ENCODE measurements at places on chromosomes 13 and 19. TPM values are rescaled to one million over a fixed set of nuclear protein-coding genes. Genes with fewer than 3 reads are reported as not detected.

Gene CAPN12
- total RNA-seq = not detected

GRCh38 chr13:21232599-21232998 lies 56.1 kb downstream of the MRPL57 start:
- DNase-seq = no peak

DNA sequence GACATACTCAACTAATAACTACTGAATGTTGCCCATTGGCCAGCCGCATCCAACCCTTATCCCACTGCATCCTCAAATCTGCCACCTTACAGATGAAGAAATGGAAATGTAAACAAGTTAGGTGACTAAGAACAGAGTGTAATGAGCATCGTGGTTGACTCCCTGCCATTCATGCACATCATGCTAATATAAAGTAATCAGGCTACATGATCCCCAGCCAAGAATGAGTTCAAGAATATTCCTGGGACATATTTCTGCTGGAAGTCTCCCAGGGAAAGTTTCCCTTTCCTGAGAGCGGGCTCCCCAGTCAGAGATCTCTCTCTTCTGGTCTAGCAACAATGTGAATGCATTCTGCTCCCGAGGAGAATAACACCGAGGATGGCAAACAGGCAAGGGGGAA lies 55.9 kb upstream of the SERP2 start:
- DNase-seq = no peak

DNA sequence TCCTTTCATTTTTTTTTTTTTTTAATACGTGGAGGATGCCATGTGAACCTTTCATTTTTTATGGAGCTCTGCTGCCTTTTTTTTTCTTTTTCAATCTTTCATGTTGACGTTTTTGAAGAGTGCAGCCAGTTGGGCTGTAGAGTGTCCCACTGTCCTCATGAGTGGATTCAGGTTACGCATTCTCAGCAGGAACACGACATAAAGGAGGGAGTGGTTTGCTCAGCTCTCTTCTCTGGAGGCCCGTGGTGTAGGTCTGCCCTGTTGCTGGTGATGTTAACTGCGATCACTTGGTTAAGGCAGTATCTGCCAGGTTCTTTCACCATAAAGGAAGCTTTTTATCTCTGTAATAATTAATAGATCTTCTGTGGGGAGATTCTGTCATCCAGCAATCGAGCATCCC lies 26.7 kb upstream of the CACNG8 start:
- no peak for DNase-seq

Gene USHBP1
- total RNA-seq = 0.57 TPM

DNA sequence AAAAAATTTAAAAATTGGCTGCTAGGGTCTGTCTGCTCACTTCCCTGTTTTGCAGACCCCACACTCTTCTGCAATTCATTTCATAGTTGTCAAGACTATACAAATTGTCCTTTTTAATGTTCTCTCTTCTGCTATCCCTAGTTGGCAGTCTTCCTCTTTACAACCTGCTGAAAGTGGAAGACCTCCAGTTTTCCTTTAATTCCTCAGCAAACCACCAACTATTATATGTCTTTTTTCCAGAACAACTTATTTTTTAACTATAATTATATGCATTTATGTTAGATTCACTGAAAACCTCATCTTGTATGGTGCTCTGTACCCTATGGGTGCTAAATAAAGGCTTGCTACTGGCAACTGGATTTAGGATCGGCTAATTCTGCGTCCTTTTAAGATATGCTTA lies 1.1 kb upstream of the PHF11 start:
- DNase-seq = no peak

Gene ZNF177
- total RNA-seq = 8.0 TPM

DNA sequence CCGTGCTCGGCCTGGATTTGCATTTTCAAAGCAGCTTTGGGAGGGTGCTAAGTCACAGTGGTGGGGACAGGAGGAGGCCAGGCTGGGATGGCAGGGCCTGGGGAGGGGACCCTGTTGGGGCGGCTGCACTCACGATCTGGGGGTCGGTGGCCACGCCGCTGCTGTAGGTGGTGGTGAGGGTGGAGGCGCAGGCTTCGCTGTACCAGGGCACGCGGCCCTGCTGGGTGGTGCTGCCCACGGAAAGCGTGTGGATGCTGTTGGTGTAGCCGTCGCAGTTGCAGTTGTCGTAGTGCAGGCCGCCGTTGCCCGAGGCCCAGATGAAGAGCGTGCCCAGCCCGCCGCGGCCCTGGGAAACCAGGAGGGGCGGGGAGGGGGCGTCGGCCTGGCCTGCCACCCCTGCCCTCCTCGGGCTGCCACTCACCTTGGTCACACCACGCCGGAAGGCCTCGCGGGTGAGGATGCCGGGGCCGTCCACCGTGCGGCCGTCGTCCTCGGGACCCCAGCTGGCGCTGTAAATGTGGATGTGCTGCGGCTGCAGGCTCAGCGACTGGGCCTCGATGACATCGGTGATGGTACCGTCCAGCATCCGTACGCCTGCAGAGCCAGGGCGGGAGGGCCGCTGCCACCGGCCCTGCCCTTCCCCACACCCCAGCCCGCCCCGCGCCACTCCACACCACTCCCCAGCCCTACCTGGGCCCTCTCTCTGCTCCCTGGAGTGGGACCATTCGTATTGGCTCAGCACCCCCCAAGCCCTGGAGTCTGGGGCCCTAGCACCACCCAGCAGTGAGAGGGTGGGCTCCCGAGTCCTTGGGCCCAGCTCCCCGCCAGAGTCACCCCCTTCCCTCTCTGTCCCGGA lies 3.2 kb downstream of the PCSK4 start:
- no peak for DNase-seq

GRCh38 chr19:32206065-32206464 lies 139.3 kb upstream of the ZNF507 start:
- no peak for DNase-seq

GRCh38 chr19:2252797-2253105 lies 3.5 kb downstream of the JSRP1 start:
- DNase-seq = no peak

Gene ZNF575
- 0.72 TPM for total RNA-seq

GRCh38 chr19:10848230-10848856 lies at the start of gene C19orf38:
Gene C19orf38, plus strand, starts transcription at chr19:10848415. Its CDS starts 94 bp downstream, at chr19:10848509.
- DNase-seq = no peak

Gene GRK1
- 0.77 TPM for total RNA-seq

GRCh38 chr19:5799247-5800241 lies 5.3 kb upstream of the NRTN start:
- no peak for DNase-seq

Gene SUGP2
- total RNA-seq = 149 TPM

DNA sequence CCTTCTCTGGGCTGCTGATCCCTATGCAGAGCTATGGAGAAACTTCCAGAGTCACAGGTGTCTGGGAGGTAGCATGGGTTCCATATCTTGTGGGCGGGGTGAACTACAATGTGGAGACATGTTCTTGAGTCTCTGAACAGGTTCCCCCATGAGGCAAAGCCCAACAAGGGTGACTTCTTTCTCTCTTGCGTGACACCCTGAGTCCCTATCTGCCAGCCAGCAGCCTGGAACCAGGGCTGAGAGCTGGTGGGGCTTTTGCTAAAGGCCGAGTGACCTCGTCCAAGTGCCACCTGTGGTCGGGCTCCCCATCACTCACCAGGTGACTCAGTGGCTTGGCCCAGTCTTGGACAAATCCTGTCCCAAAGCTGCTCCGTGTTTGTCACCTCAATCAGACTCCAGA lies 88.0 kb upstream of the ZNF536 start:
- DNase-seq = no peak

Gene RNF225
- total RNA-seq = 1.5 TPM

- no peak for DNase-seq
Observed at GRCh38 chr19:30144242-30144758, 202.3 kb downstream of the URI1 start.

Gene ITGBL1
- total RNA-seq = not detected

Gene WASF3
- total RNA-seq = 79.7 TPM

Gene HSH2D
- not detected for total RNA-seq

Gene TRPM4
- 8.1 TPM for total RNA-seq

DNA sequence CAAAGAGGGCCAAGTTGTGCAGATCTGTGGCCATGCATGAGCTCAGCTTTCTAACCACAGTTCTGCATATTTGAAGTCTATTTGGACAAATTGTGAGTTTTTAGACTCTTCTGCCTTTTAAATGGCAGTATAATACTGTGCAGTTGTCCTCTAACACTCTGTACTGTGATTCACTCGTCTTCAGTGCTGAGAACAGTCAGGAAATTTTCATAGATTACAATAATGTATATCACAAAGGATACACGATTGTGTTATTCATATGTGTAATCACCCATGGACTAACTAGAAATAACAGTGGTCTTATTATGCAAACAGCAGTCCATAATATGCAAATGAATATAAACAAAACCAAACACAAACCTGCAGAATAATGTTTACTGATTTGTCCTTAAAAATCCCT lies 259.1 kb downstream of the PCDH9 start:
- DNase-seq = no peak
